GM18507 (cell line): ENCODE measurements at places on chromosomes 6 and 20.

DNA sequence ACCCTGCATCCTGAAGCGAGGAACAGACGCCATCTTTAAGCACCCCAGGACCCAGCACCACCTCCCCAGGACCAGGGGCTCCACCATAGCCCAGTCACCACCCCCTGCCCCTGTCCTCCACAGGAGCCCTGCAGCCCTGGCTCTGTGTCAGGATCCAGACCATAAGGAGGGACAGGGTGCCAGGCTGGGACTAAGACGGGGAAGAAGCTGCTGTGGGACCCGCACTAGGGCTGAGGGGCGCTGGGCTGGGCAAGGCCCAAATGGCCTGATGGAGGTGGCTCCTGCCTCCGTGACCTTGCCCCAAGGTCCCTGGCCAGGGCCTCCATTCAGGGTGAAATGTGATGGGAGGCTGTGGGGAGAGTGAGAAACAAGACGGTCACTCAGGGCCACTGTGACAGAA lies 385.6 kb downstream of the TAF4 start:
- DNase-seq = no peak

GRCh38 chr6:148996815-148997214 lies 250.0 kb downstream of the UST start:
- DNase-seq = no peak

GRCh38 chr6:117555882-117556498 lies 46.3 kb downstream of the GOPC start:
- no peak for DNase-seq

GRCh38 chr6:107598091-107598490 lies 108.2 kb downstream of the SOBP start:
- DNase-seq = no peak
